ENCODE measurements at places on chromosomes 7 and 10.

DNA sequence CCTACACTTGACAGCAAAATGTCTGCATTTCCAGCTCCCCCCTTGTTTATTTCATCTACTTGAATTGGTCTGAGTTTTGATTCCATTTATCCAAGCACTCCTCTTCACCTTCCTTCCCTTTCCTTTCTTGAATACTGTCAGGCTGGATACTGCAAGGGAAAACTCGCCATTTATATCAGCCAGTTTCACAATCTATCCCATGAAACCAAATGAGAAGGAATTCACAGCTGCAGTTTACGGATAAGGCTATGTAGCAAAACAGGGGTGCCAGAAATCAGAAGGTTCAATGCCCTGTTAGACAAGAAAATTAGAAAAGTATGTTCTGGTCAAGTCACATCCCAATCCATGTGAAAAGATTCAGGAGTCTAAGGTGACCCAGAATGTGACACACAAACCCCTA is 28.1 kb downstream of the CCDC6 start:
- DNase-seq, result no peak

GRCh38 chr10:60565492-60565891 is 175.8 kb upstream of the ANK3 start:
- DNase-seq, result no peak

- DNase-seq, result no peak
Measured at GRCh38 chr10:29636178-29636577, 1.4 kb upstream of the SVIL start.

GRCh38 chr7:45155941-45156340 is 1.6 kb upstream of the RAMP3 start:
- no peak for DNase-seq

GRCh38 chr7:51636503-51636902 is 319.9 kb upstream of the COBL start:
- DNase-seq, result no peak

GRCh38 chr10:103262229-103262628 is 14.7 kb upstream of the INA start:
- no peak for DNase-seq

- peak; percentile 94 for DNase-seq
Measured at GRCh38 chr10:92573798-92574547, at the start of gene IDE. Gene IDE, minus strand, starts transcription at chr10:92574093. Its CDS starts 74 bp downstream, at chr10:92574019.

GRCh38 chr10:48463318-48464003 is 141.4 kb downstream of the ARHGAP22 start:
- DNase-seq, result peak; percentile 47

GRCh38 chr7:106260136-106260561 is 24.6 kb downstream of the NAMPT start:
- no peak for DNase-seq

DNA sequence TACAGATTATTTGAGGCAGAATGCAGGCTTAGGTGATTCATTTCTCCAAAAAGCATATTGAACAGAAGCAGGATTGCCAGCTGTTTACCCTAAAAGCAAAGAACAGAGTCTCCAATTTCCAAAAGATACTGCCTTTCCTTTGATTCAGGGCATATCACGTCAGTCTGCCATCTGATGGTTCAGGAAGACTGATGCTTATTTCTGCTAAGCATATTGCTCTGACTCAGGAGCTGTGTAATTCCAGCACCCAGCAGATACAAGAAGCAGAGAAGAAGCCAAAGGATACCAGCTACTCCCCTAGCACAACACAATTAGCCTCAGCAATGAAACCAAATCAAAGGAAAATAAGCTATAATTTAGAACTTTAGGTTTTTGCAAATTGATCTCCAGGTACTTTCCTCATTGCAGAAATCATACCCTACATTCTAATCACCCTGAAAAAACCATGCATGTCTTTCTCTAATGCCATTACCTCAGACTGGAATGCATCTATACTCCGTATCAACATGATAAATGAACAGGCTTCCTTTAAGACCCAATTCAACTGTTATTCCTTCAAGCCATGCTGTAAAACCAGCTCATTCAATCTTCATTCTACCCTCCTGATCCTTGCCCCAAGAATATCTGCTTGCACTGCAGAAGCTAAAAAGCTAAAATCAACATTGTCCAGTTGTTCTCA is 55.1 kb downstream of the ABI1 start:
- no peak for DNase-seq

DNA sequence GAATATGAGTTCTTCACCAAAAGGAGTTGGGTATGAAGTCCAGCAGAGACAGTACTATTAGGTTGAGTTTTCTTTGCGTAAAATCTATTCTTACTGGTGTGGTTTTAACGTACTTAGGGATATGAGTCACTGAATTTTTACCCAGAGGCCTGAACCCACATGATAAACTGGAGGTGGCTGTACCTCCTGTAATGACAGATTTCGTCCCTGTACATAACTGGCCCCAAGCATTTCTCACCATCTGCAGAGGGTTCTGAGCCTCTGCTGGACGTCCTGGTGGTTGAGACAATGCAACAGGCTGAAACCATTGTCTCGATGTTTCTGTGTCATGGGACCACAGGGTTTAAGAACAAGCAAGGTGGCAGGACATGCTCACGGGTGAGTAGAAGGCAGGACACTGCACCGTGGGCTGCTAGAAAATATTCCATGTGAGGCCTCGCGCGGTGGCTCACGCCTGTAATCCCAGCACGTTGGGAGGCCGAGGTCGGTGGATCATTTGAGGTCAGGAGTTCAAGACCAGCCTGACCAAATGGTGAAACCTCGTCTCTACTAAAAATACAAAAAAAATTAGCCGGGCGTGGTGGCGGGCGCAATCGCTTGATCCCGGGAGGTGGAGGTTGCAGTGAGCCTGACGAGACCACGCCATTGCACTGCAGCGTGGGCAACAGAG is 233.9 kb downstream of the DNAJB6 start:
- no peak for DNase-seq

GRCh38 chr10:19651549-19651948 is 164.7 kb upstream of the PLXDC2 start:
- no peak for DNase-seq

DNA sequence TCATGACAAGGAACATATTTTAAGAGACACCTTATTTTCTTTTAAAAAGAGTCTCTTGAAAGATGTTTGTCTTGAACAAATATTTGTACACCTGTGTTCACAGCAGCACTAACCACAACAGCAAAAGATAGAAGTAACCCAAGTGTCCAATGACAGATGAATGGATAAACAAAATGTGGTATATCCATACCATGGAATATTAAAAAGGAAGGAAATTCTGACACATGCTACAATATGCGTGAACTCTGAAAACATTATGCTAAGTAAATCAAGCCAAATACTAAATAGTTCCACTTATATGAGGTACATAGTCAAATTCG is 17.8 kb downstream of the SGMS1 start:
- no peak for DNase-seq

GRCh38 chr7:485188-486081 is 34.2 kb downstream of the PDGFA start:
- no peak for DNase-seq

- no peak for DNase-seq
Measured at GRCh38 chr10:88347597-88348304, 235.4 kb downstream of the RNLS start.

- DNase-seq, result no peak
Measured at GRCh38 chr10:11058965-11059364, 41.3 kb downstream of the CELF2 start.

DNA sequence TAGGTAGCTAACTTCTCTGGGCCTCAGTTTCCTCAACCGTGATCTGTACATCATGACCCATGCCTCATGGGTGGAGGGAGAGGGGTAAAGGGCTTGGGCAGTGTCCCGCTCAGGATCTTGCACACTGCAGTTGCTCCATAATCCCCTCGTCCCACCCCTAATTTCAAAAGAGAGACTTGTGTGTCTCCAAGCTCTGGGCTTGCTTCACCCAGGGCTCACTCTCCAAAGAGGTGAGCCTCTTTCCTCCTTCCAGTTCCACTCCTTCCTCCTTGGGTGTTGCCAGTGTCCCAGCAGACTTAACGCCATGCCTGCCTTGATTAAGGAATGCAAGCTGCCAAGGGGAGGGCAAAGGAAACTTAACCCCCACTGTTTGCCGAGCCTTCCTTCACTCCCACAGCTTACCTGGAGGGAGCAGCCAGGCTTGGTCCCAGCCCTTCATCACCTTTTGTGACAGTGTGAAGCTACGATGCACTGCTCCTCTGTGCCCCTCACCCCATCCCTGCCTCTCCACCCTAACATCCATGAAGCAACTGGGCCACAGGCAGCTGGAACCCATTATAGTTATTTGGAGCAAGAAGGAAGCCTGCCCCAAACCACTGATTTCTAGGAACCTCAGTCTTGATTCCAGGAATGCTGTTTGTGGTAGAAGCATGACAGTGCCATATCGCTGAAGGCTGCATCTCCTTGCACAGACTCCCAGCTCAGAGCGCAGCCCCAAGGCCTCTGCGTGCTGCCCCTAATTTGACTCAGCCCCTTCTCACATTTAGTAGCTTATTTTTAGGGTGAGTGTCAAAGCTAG is 363.3 kb downstream of the TNS3 start:
- no peak for DNase-seq

- DNase-seq, result no peak
Measured at GRCh38 chr7:124959676-124960075, 30.1 kb upstream of the POT1 start.

GRCh38 chr10:119761106-119761505 is 35.3 kb downstream of the INPP5F start:
- no peak for DNase-seq

- DNase-seq, result no peak
Measured at GRCh38 chr10:14806318-14806717, 31.5 kb downstream of the CDNF start.

GRCh38 chr10:93554760-93555432 is 11.6 kb upstream of the FFAR4 start:
- DNase-seq, result peak; percentile 70

GRCh38 chr7:96144260-96144526 is 177.7 kb downstream of the SLC25A13 start:
- DNase-seq, result no peak

GRCh38 chr7:129118976-129119375 is 25.5 kb upstream of the TSPAN33 start:
- no peak for DNase-seq

DNA sequence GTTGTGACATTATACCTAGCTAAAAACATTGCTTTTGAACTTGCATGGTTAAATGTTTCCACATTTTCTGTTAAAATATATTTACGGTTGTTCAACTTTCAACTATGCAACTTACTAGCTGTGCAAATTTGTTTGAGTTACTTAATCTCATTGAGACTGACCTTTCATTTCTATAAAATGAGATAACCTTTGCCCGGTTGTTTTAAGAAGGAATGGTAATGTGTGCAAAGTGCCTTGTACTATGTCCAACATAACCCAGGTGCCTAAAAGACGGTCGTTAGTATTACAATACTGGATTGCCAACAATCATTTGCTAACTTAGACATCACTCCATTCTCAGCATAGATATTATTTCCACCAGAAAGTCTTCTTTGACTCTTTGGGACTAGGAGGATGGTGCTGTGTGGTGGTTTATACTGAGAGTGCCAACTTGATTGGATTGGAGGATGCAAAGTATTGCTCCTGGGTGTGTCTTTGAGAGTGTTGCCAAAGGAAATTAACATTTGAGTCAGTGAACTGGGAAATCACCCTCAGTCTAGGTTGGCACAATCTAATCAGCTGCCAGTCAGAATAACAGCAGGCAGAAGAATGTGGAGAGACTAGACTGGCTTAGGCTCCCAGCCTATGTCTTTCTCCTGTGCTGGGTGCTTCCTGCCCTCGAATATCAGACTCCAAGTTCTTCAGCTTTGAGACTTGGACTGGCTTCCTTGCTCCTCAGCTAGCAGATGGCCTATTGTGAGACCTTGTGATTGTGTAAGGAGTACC is 85.2 kb upstream of the PDSS1 start:
- no peak for DNase-seq

GRCh38 chr10:71413581-71413980 is 16.9 kb downstream of the CDH23 start:
- no peak for DNase-seq

DNA sequence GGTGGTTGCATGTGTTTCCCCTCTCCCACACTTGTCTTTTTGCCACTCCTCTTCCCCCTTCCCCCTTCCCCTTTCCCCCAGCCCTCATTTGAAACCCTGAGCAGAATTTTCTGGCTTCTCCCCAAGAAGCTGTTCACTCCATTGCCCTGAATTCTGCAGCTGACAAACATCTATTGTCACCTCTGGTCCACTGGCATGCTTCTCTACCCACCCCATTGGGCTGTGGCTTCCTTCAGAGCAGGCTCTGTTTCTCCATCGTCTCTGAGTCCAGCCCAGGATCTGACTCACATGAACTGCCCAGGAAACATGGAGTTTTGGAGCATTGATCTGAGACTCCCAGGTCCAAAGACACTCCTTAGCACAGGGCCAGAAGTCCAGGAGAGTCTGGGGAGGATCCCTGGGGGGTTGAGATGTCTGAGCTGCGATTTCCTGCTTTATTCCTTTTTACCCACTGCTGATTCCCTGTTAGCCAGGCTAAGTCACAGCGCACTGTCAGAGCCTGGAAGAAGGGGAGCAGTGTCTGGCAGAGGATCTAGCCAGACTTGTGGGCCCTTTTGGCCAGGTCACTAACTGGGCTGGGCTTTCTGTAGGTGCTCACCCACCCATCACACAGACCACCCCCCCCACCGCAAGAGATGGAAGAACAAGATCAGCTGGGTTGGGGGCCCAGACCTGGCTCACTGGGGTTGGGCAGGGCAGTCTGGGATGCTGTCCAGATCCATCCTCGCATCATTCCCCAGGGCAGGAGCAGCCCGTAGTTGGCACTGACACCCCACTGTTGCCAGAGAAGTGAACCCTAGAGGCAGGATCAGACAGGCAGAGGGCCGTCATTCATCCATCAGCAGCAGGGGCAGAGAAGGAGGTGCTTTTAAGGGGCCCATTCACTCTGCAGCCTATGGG is 3.5 kb downstream of the CHAT start:
- no peak for DNase-seq

- DNase-seq, result no peak
Measured at GRCh38 chr10:113788604-113789083, 37.2 kb downstream of the PLEKHS1 start.

GRCh38 chr7:75628055-75628454 is 110.7 kb downstream of the HIP1 start:
- DNase-seq, result no peak

- DNase-seq, result no peak
Measured at GRCh38 chr7:73900286-73900685, 39.3 kb downstream of the TMEM270 start.

GRCh38 chr10:127919418-127920271 is 12.7 kb downstream of the PTPRE start:
- no peak for DNase-seq

- no peak for DNase-seq
Measured at GRCh38 chr10:22174442-22174841, 43.4 kb downstream of the EBLN1 start.

- no peak for DNase-seq
Measured at GRCh38 chr10:90890347-90890746, 18.6 kb downstream of the RPP30 start.

DNA sequence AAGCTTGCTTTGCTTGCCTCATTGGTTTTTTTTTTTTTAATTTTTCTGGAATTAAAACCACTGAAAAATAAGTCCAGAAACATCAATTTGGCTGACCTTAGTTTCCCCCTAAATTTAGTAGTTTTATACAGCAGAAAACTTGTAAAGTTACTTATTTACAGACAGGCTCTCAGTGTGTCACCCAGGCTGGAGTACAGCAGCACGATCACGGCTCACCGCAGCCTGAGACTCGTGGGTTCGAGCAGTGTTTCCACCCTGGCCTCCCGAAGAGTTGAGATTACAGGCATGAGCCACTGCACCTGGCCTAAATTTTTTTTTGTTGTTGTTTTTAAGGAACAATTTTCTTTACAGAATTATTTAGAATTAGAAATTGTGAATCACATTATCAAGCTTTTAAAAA is 250.5 kb downstream of the SDK1 start:
- DNase-seq, result no peak

Data from activated CD8-positive, alpha-beta memory T cell treated with anti-CD3 and anti-CD28 coated beads for 24 hours (primary cell).